ENCODE measurements at places on chromosomes 16 and 17. TPM values are rescaled to one million over a fixed set of nuclear protein-coding genes. Genes with fewer than 3 reads are reported as not detected.

CD68 gene
- 5.6 TPM for total RNA-seq

WSCD1 gene
- total RNA-seq, result 0.05 TPM

SMTNL2 gene
- not detected for total RNA-seq

ACAP1 gene
- total RNA-seq, result 0.09 TPM

ETV4 gene
- total RNA-seq, result 0.59 TPM

HOXB9 gene
- 0.30 TPM for total RNA-seq

EXOC3L1 gene
- not detected for total RNA-seq

SLC5A2 gene
- total RNA-seq, result not detected

MRC2 gene
- total RNA-seq, result 847 TPM

CCNF gene
- 4.2 TPM for total RNA-seq

CD300C gene
- not detected for total RNA-seq

SLC47A2 gene
- not detected for total RNA-seq

KIFC3 gene
- 69.2 TPM for total RNA-seq

HCRT gene
- not detected for total RNA-seq

LPCAT2 gene
- 32.3 TPM for total RNA-seq

RNF222 gene
- total RNA-seq, result not detected

DHRS7C gene
- total RNA-seq, result not detected

ZDHHC7 gene
- 77.2 TPM for total RNA-seq

SCNN1G gene
- not detected for total RNA-seq

EFNB3 gene
- total RNA-seq, result 0.23 TPM

TBC1D16 gene
- 38.3 TPM for total RNA-seq

CHST4 gene
- total RNA-seq, result not detected

ZMYND15 gene
- not detected for total RNA-seq

DNAAF8 gene
- 1.2 TPM for total RNA-seq

MYH11 gene
- total RNA-seq, result under 0.01 TPM

TIGD7 gene
- 5.3 TPM for total RNA-seq
